ENCODE measurements at places on chromosomes 16 and 17.

DNA sequence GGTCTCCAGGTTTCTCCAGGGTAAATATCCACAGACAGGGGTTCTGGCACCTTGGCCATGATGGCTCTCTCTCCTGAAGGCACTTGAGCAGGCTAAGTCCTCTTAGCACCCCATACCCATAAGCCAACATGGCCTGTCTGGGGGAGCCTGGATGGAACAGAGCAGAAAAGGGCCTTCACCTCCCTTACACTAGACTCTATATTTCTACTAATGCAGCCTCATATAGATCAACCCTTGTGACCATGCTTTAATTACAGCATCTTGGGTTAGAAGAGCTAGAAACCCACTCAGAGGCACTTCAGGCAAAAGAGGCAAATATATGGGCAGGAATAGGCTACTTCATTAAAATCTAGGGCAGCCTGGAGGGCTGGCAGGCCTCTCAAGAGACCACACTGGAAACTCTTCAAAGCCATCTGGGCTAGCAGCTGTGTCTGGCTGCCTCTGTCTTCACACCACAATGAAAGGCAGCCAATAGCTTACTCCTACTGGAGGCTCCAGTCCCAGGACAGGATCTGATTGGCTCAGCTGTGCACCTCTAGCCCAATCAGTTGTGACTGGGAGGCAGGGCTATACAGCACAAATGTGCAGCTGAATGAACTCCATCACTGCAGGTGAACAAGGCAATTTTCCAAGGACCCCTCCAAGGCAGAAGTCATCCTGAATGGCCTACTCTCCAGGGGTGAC lies 4.7 kb upstream of the CDT1 start:
- no peak for DNase-seq

GRCh38 chr17:81551458-81552243 lies 502 bp downstream of the FAAP100 start:
- no peak for DNase-seq

GRCh38 chr17:15145621-15146020 lies 119.5 kb downstream of the PMP22 start:
- no peak for DNase-seq

DNA sequence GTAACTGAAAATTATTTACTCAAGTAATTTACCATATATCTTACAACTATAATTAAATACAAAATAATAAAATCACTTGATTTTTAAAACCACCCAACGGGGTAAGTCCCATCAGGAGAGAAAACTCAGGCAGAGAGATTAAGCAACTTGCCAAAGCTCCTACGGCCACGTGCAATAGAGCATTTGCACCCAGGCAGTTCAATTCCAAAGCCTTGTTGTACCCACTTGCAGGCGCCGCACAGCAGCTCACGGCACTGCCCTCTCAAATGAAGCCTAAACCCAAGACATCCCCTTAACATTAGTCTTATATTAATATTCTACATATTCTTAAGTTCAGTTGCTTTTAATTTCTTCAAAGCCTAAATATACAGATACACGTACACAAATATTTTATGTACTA lies 75.7 kb downstream of the SPAG9 start:
- no peak for DNase-seq

GRCh38 chr16:74720579-74720978 lies 19.9 kb upstream of the MLKL start:
- DNase-seq: no peak

DNA sequence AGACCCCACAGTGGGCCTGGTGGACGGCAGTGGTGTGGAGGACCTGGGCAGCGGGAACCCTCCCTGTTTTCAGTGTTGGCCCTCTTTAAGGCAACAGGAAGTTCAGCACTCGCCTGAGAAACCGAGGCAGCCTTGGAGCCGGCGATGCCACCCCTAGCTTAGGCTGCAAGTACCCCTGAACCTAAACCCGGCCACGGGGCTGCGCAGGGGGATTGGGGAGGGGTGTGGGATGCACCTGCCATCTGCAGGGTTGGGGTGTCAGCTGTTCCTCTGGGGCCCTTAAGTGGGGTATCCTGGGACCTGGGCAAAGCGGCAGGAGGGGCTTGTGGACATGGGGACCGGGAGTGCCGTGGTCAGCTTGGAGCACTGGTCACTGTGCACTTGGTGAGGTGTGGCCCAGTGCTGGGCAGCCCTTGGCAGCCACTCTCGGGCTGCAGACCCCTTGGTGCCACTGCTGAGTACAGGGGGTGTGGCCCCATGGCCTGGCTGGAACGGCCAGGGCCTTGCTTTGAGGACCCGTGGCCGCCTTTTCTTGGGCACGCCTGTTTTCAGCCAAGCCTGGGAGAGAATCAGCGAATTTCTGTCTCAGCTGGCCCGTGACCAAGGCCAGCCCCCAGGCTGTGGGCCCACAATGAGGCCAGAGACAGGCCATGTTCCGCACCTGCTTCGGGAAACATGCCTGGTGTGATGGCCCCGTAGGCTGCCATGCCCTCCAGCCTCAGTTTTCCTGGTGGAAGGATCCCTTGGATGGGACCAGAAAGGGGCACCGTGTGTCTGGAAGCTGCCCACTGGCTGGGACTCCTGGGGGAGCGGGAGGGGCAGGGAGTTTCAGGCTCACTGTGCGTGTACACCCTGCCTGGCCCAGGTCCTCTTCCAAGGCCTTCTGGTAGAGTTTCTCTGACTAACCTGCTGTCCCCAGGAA lies 4.1 kb upstream of the SLC25A10 start:
- no peak for DNase-seq

DNA sequence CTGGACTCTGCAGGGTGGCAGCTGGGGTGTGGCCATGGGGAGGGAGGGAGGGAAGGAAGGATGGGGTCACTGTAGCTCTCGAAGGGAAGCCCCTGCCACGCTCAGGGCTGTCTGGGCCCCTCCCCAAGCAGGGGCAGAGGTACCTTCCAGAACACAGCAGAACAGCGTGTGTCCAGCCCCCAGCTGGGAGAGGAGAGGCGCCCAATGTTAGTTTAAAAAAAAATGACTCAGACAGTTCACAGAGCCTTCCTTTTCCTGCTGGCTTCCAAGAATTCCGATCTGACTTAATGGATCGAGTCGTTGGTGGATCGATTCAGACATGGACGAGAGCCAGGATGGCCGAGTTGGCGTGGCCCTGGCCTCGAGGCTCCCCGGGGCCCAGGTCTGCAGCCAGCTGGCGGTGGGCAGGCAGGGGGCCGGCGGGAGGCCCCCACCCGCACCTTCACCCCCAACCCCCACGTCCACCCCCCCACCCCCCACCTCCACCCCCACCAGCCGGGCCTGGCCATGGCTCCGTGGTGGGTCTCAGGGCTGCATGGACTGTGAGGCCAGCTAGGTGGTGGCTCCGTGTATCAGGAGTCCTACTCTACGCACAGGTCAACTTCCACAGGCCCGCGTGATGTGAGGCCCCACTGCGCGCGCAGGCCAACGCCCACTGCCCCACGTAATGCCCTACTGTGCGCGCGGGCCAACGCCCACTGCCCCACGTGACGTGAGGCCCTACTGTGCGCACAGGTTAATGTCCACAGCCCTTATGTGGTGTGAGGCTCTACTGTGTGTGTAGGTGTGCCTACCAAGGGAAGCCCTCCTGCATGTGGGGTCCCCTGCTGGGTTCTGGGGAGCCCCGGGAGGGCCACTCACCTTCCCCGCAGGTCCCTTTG lies 21.8 kb downstream of the CACNA1H start:
- DNase-seq: no peak

DNA sequence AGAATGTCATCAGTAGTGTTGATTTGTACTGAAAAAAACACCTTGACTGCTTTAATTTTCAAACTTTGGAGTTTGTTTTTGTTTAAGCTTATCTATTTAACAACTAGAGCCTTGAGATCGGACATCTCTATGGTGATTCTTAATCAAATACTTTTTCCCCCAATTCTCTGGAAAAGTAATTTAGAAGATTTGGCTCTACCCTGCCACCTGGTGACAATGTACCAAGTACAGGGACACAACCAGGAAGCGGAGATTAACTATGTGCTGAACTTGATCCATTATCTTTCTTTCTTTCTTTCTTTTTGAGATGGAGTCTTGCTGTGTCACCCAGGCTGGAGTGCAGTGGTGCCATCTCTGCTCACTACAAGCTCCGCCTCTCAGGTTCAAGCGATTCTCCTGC lies 30.8 kb downstream of the USP43 start:
- DNase-seq: no peak

- DNase-seq: no peak
Measured at GRCh38 chr16:69276148-69277115, 34.7 kb upstream of the VPS4A start.

GRCh38 chr16:75599452-75600277 lies 23.4 kb downstream of the ADAT1 start:
- no peak for DNase-seq

DNA sequence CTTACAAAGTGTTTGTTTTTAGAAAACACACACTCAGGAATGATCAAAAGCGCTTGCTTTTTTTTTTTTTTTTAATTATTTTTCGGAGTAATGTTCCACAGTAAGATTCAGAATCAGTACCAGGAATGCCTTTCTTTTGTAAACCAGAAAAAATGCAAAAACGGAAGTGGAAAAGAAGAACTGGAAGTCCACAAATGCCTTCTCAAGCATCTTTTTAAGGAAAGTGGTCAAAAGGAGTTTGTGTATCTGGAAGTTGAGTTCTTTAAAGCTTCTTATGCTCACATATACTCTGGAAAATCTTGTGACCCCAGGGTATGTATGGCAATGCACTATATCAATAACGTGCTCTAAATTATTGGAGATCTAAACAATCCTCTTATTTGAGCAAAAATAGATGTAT lies 126.0 kb downstream of the ABCA8 start:
- no peak for DNase-seq

DNA sequence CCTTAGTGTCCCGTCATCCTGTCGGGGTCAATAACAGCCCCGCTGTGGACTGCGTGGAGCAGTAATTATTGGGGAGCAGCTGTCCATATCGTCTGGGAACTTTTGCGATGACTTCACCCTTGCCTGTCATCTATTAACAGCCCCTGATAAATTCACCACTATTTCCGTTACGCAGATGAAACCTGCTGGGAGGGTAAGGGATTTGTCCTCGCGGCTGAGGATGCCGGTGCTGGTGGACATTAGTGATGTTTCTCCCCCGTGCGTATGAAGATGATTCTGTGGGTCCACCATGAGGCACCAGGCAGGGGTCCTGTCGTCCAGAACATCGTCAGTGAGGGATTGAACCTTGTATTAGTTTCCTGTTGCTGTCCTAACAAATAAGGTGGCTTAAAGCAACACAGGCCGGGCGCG lies 1.0 kb downstream of the FLYWCH2 start:
- no peak for DNase-seq

DNA sequence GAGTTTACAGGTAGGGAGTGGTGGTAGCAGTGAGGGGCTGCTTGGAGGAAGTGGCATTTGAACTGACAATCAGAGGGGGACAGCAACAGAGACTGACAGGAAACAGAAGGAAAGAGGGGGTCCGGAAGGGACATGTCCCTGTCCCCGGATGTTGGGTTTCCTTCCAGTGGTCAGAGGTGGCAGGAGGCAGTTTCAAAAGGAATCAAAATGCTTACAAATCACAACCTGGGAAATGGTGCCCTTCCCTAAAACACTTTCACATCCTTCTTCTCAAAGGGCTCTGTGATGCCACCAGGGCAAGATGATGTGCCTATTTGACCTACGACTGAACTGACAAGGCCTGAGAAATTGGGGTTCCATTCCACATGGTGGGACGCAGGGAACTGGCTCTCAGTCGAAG lies 19.7 kb downstream of the ADGRG1 start:
- no peak for DNase-seq

DNA sequence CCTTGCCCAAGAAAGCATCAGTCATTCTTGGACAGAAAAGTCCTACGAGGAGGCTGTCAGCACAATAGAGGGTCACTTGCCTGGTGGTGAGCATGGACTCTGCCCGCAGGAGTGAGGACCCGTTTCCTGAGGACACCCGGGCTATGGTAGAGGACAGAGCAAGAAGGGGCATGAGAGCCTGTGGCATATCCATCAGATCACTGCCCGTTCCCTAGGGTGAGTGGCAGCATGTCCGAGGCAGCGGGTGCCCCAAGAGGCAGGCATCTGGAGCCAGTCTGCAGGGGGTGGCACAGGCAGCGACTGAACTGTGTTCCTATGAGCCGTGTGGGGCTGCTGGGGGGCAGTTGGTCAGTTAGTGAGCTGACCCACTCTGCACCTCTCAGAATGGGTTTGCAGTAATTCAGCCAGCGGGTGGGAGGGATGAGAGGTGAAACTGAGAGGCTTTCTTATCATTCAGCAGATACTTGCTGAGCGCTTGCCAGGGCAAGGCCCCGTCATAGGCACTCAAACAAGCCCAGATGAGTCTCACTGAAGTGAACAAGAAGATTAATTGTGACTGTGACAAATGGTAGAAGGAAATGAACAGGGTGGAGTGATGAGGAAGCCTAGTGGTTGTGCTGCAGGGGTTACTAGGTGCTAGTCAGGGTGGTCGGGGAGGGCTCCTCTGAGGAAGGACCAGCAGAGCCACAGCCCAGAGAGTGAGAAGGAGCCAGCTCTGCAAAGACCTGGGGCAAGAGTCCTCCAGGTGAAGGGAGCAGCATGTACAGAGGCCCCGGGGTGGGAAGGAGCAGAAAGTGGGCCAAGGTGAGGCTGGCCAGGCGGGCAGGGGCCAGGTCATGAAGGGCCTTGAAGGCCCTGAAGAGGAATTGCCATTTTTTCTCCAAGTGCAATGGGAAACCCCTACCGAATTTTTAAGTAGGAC lies 87.9 kb downstream of the CLEC16A start:
- DNase-seq: no peak

DNA sequence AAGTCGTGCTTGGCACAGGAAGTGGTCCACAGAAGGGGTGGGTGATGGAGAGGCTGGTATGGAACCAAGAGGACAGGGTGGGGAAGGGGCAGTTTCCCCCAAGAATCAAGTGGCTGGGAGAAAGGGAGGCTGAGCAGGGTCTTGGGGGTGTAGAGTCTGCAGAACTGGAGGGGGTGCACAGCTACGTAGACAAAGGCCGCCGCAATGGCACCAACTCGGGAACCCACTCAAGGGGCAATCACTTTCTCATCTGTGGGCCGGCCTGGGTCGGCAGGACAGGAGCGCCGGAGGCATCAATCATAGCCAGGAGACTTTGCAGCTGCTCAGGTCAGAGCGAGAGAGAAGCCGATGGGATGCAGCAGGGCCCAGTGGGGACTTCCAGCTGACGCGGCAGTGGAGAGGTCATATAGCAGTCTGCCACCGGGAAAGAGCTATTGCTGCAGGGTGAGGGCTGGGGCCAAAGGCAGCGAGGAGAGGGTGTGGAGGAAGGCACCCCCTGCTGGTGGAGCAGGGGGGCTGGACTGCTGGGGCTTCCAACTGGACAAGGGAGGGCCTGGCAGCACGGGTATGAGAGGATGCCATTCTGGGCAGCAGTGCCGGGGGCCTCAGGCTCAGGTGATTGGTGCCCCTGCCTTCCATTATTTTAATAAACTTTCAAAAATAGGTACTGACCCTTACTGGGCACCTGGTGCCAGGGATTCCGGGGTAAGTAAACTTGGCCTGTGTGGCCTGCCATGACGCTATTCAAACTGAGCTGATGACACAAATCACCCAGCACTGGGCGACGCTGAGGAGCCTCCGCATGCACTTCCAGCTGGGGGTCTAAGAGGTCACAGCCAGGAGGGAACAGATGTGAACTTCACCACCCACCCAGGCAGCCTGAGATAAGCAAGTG lies 52.5 kb upstream of the MTSS2 start:
- DNase-seq: no peak

Measured in activated naive CD4-positive, alpha-beta T cell (primary cell).